ENCODE measurements at places on chromosomes 5 and 9.

- H3K4me1 ChIP-seq, result no peaks in the 10 kb centered on the region
- H3K27ac ChIP-seq, result no peak overlapping the region
- no peak for DNase-seq
- no peaks in the 10 kb centered on the region for H3K36me3 ChIP-seq
Measured at GRCh38 chr9:136934277-136934676, 10.3 kb downstream of the FBXW5 start.

- no peak overlapping the region for H3K4me3 ChIP-seq
- H3K36me3 ChIP-seq, result no peaks in the 10 kb centered on the region
- H3K4me1 ChIP-seq, result no peaks in the 10 kb centered on the region
Measured at GRCh38 chr5:35345222-35345621, 114.9 kb upstream of the PRLR start.

GRCh38 chr5:119409235-119409815 lies 43.0 kb upstream of the HSD17B4 start:
- H3K4me1 ChIP-seq, result peaks cover 8% of the 10 kb centered on the region
- H3K27me3 ChIP-seq, result no peaks in the 10 kb centered on the region
- no peak overlapping the region for H3K27ac ChIP-seq
- no peaks in the 10 kb centered on the region for H3K36me3 ChIP-seq
- no peak overlapping the region for H3K4me3 ChIP-seq

DNA sequence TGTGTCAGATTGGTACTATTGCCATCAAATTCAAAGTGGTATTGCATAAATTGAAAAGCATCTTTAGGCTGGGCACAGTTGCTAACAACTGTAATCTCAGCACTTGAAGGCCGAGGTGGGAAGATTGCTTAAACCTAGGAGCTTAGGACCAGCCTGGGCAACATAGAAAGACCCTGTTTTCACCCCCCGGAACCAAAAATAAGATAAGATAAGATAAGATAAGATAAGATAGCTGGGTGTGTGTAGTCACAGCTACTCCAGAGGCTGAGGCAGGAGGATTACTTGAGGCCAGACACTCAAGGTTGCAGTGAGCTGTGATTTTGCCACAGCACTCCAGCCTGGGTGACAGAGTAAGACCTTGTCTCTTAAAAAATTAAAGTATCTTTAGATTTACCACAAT lies 297.9 kb upstream of the SEMA6A start:
- no peaks in the 10 kb centered on the region for H3K4me1 ChIP-seq
- DNase-seq, result no peak
- H3K27ac ChIP-seq, result no peak overlapping the region
- no peaks in the 10 kb centered on the region for H3K36me3 ChIP-seq
- H3K27me3 ChIP-seq, result no peaks in the 10 kb centered on the region

- DNase-seq, result no peak
- H3K4me3 ChIP-seq, result no peak overlapping the region
- no peaks in the 10 kb centered on the region for H3K36me3 ChIP-seq
- no peak overlapping the region for H3K27ac ChIP-seq
- H3K4me1 ChIP-seq, result no peaks in the 10 kb centered on the region
- no peaks in the 10 kb centered on the region for H3K27me3 ChIP-seq
Measured at GRCh38 chr5:60883229-60883628, 39.2 kb upstream of the ELOVL7 start.

GRCh38 chr5:108136493-108136892 lies 245.4 kb downstream of the FBXL17 start:
- no peaks in the 10 kb centered on the region for H3K4me1 ChIP-seq
- no peaks in the 10 kb centered on the region for H3K36me3 ChIP-seq
- DNase-seq, result no peak
- H3K27ac ChIP-seq, result no peak overlapping the region

- no peaks in the 10 kb centered on the region for H3K36me3 ChIP-seq
- H3K27ac ChIP-seq, result no peak overlapping the region
- no peak overlapping the region for H3K4me3 ChIP-seq
Measured at GRCh38 chr5:9861666-9862256, 231.6 kb upstream of the TAS2R1 start.

- peaks cover 20% of the 10 kb centered on the region for H3K36me3 ChIP-seq
- H3K4me1 ChIP-seq, result peaks cover 61% of the 10 kb centered on the region
- peak; percentile 75 for DNase-seq
- H3K4me3 ChIP-seq, result peak overlapping the region; percentile 34
- H3K27ac ChIP-seq, result peak overlapping the region; percentile 50
Measured at GRCh38 chr5:1792842-1793266, 6.8 kb downstream of the MRPL36 start.

DNA sequence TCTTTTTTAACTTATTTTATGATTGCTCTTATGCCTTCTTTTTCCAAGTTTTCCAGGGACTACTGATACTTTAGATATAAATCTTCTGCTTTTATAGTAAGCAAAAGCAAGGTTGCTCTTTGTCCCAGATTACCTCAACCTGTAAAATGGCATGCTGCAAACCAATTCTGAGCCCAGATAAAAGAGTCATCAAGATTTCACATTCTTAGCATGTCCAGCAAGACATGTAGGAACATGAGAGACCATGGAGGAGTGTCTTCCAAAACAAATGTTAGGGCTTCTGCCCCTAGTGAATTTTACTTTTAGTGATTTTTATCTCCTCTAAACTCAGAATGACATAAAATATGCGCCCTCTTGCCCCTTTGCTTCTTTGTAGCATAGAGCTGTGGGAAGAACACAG lies 7.0 kb upstream of the CDC20B start:
- peaks cover 10% of the 10 kb centered on the region for H3K4me1 ChIP-seq
- H3K27ac ChIP-seq, result no peak overlapping the region
- peaks cover 49% of the 10 kb centered on the region for H3K27me3 ChIP-seq
- H3K36me3 ChIP-seq, result no peaks in the 10 kb centered on the region

DNA sequence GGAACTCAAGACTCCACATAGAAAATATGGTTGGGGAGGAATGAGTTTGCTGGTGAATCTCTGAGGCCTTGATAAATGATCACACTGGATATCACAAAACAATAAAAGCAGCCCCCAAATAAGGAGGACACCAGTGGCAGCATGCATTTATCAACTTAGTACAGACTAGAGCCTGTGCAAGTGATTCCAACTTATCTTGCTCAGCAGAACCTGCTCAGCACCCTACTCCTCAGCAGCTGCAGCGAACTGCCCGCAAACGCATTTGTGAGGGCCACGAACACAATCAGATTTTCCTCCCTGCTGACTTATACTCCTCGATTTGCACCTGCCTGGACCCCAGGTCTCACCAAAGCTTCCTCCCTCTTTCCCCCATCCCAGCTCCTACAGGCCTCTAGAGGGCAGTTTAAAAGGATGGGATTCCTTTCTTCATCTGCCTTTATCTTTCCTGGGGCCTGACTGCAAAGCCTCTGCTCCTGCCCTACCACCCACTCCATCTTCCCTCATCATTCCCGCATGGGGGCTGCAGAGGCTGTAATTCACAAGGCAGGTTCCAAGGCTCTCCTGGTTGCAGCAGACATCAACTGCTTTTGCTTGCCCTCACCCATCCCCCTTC lies 41.2 kb downstream of the ANKS6 start:
- DNase-seq, result no peak
- H3K27ac ChIP-seq, result no peak overlapping the region
- no peak overlapping the region for H3K4me3 ChIP-seq
- no peaks in the 10 kb centered on the region for H3K27me3 ChIP-seq

DNA sequence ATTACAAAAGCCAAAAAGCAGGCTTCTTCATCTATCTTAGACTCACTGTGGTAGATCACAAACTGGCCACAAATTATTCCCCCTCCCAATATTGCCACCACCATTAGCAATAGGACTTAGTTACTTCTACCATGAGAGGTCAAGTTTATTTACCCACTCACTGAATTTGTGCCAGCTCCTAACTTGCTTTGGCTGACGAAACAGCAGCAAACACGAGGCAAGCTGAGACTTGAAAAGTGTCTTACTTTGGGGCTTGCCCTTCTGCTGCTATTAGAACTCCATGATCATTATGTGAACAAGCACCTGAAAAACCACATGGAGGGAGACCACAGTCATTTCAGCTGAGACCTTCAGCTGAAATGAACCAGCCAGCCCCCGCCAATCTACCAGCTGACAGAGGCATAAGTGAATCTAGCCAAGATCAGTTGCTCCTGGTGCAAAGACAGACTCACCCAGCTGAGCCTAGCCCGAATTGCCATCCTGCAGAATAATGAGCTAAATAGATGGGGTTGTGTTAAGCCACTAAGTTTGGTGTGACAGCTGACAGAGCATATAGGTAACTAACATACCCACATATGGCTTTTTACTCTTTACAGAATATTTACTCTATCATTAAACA lies 5.7 kb downstream of the WDR41 start:
- no peak overlapping the region for H3K27ac ChIP-seq
- H3K4me3 ChIP-seq, result no peak overlapping the region
- DNase-seq, result no peak
- peaks cover 3% of the 10 kb centered on the region for H3K36me3 ChIP-seq
- H3K4me1 ChIP-seq, result peaks cover 5% of the 10 kb centered on the region

- H3K4me3 ChIP-seq, result no peak overlapping the region
- H3K27ac ChIP-seq, result no peak overlapping the region
- H3K36me3 ChIP-seq, result no peaks in the 10 kb centered on the region
- DNase-seq, result no peak
Measured at GRCh38 chr5:93891491-93892480, 150.4 kb upstream of the POU5F2 start.

DNA sequence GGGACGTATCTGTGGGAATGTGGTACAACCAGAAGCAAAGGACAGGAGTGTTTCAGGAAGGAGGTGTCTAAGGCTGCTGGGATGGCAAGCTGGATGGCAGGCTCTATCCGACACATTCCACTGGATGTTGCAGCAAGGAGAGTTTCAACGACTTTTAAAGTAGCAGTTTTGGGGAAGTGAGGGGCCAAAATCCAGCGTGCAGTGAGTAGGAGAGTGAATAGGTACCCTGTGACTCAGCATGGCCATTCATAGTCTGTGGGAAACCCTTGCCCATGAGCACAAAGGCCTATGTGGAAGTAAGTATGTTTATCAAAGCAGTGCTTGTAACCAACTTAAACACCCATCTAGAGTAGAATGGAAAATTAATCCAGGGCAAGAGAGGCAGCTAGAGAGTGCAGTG lies 664.7 kb downstream of the ACTL7B start:
- no peak overlapping the region for H3K4me3 ChIP-seq
- H3K27ac ChIP-seq, result no peak overlapping the region
- no peaks in the 10 kb centered on the region for H3K4me1 ChIP-seq
- no peaks in the 10 kb centered on the region for H3K27me3 ChIP-seq

GRCh38 chr9:126295082-126295477 lies 31.5 kb upstream of the MVB12B start:
- H3K4me1 ChIP-seq, result no peaks in the 10 kb centered on the region
- H3K27me3 ChIP-seq, result no peaks in the 10 kb centered on the region
- no peaks in the 10 kb centered on the region for H3K36me3 ChIP-seq
- H3K4me3 ChIP-seq, result no peak overlapping the region
- H3K27ac ChIP-seq, result no peak overlapping the region

DNA sequence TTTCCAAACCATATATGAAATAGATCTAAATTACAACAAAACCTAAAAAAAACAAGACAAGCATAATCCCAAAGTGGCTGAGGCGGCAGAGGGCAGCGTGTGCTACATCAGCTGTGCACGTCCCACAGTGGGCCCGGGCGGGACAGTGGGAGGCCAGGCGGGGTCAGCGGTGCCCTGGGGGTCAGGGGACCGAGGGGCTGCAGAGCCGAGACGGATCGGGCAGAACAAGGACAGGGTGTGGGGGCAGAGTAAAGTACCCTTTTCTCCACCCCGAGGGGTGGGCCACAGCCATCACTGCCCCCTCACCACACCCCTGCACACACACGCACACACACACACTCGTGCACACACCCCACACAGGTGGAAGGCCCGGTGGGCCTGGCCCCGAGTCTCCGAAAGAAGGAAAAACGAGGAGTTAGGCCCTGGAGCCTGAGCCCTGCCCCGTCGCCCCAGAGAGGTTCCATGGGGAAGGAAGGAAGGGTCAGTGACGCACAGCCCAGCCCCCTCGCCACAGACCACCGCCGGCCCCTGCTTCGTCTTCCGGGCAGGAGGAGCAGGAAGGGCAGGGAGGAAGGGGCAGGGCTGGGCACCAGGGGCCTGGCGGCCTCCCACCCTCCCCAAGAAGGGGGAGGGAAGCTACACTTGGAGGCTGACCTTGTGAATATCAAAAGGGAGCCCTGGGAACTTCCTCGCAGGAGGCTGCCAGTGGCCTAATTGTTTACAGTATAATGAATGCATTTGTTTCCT lies 49.6 kb upstream of the UBAC1 start:
- no peaks in the 10 kb centered on the region for H3K27me3 ChIP-seq
- no peak for DNase-seq
- peaks cover 19% of the 10 kb centered on the region for H3K36me3 ChIP-seq
- H3K4me3 ChIP-seq, result no peak overlapping the region

DNA sequence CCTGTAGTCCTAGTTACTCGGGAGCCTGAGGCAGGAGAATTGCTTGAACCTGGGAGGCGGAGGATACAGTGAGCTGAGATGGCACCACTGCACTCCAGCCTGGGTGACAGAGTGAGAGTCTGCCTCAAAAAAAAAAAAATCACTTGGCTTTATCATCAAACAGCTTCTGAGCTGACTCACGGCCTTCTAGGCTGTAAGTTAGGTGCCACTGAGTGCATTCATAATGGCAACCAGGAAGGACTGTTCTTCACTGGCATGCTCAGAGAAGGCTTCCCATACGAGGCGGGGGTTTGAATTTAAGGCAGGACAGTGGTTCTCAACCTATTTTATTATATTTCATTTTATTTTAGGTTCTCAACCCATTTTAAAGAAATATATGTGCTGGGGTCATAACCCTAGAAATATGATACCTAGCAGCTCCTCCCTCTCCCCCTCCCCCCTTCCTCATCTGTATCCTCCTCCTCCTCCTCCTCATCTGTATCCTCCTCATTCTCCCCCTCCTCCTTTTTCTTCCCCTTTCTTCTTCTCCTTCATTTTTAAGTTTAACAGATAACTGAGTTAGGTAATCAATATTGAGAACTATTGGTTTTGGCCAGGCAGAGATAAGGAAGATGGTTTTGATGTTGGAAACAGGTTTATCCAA lies 19.0 kb upstream of the LHFPL2 start:
- DNase-seq, result no peak
- no peaks in the 10 kb centered on the region for H3K4me1 ChIP-seq
- H3K36me3 ChIP-seq, result no peaks in the 10 kb centered on the region

DNA sequence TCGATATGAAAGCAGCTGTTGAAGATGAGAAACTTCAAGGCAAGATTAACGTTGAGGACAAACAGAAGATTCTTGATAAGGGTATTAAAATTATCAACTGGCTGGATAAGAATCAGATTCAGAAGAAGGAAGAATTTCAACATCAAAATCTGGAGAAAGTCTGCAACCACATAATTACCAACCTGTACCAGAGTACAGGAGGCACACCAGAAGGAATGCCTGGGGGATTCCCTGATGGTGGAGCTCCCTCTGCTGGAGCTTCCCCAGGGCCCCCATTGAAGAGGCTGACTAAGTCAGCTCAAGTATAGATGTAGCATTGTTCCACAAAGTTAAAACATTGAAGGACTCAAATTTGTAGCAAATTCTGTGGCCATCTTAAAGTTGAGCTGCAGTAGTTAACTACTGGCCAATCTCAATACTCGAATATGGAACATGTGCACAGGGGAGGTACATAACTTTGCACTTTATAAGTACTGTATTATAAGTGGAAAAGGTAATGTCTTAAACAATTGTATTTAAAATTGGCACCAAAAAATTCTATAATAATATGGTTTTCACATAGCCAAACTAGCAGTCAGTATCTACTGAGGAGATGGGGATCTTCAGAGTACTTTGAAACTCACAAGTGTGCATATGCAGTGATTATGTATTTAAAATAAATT lies 237.5 kb downstream of the CHSY3 start:
- no peak for DNase-seq
- no peak overlapping the region for H3K4me3 ChIP-seq
- H3K4me1 ChIP-seq, result no peaks in the 10 kb centered on the region
- H3K27me3 ChIP-seq, result no peaks in the 10 kb centered on the region
- no peak overlapping the region for H3K27ac ChIP-seq

GRCh38 chr9:114503522-114504340 lies 1.5 kb downstream of the WHRN start:
- H3K27ac ChIP-seq, result no peak overlapping the region
- peaks cover 34% of the 10 kb centered on the region for H3K4me1 ChIP-seq
- DNase-seq, result no peak
- no peaks in the 10 kb centered on the region for H3K36me3 ChIP-seq
